ENCODE measurements at places on chromosomes 4 and X.

- no peak for DNase-seq
Measured at GRCh38 chr4:3494462-3494871, 31.4 kb downstream of the DOK7 start.

DNA sequence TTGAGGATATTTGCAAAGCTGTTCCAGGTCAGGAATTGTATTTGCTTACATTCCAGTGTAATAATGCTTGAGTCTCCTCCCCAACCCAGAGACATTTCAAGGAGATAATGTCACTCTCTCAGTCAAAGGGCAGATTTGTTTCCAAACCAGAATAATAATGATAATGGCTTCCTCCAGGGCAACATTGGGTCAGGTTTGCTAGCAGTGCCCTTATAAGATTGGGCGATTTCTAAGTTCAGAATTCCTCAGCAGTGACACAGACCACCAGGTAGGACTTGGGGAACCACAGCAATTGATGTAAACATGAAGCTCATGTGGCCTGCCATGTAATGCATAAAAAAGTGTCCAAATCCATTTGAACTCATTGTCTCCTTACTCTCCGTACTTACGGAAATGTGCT lies 125.2 kb downstream of the BMP15 start:
- no peak for DNase-seq

DNA sequence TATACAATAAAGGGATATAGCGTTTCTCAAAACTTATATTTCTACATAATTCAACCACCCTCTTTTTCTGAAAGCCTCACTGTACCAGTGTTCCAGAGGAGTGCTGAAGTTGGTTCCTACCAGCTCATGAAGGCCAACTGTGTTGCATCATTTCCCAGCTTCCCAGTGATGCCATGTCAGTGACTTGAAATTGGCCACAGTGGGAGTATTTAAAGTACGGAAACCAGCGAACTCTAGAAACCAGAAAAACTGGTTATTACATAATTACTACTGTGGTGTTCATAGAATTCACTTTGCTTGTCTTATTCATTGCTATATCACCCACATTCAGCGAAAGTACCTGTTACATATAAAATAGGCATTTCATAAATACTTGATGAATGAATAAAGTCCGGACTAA lies 135.4 kb downstream of the GC start:
- DNase-seq: no peak

- no peak for DNase-seq
Measured at GRCh38 chr4:1200425-1201035, 28.1 kb upstream of the SPON2 start.

GRCh38 chr4:25299476-25300203 lies 12.9 kb upstream of the ZCCHC4 start:
- DNase-seq: no peak

DNA sequence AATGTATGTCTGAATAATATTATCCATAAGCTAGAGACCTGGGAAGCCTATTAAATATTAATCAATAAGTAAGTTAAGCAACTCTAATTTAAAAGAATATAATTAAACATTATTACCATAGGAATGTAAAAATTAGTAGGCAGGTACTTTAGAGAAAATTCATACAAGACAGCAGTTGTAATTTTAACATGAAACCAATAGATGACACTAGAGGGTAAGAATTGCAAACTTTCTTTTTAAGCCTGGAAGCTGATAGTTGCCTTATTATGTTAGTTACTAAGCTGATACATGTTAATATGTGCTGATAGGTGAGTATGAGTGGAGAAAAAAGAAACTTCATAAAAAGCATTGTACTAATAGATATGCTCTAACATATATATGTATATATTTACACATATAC lies 1157.4 kb downstream of the FAM133A start:
- no peak for DNase-seq

DNA sequence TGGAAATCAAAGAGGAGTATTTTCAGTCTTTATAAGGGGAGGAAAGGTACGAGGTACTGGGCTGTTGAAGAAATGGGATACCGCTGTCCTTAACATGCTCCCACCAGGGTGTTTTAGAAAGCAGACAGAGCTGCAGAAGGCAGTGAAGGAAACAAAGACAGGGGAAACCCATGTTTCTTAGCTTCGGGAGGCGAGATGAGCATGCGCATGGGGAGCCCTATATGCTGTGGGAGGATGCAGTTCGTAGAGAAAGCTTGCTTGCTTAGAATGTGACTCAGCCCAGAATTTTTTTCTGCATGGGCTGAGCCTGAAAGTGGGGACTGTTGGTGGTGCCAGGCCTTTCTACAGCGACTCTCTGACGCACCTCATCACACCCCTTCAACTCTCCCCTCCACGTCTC lies 28.8 kb upstream of the SCOC start:
- no peak for DNase-seq
